ENCODE measurements at places on chromosomes 12 and 14. TPM values are rescaled to one million over a fixed set of nuclear protein-coding genes. Genes with fewer than 3 reads are reported as not detected.

RPS6KL1 gene
- total RNA-seq = 8.9 TPM

SPIC gene
- total RNA-seq = not detected

KRT78 gene
- total RNA-seq = not detected

TEX52 gene
- not detected for total RNA-seq

MEG3 gene
- not detected for total RNA-seq

XPOT gene
- 39.5 TPM for total RNA-seq

HOXC9 gene
- not detected for total RNA-seq

ISM2 gene
- total RNA-seq = not detected

RFLNA gene
- total RNA-seq = not detected

GCN1 gene
- total RNA-seq = 163 TPM

VRTN gene
- total RNA-seq = not detected

RGS6 gene
- not detected for total RNA-seq

MGST1 gene
- total RNA-seq = not detected

FLVCR2 gene
- 3.1 TPM for total RNA-seq

PIANP gene
- total RNA-seq = 0.17 TPM
